ENCODE measurements at places on chromosomes 6 and 20.

DNA sequence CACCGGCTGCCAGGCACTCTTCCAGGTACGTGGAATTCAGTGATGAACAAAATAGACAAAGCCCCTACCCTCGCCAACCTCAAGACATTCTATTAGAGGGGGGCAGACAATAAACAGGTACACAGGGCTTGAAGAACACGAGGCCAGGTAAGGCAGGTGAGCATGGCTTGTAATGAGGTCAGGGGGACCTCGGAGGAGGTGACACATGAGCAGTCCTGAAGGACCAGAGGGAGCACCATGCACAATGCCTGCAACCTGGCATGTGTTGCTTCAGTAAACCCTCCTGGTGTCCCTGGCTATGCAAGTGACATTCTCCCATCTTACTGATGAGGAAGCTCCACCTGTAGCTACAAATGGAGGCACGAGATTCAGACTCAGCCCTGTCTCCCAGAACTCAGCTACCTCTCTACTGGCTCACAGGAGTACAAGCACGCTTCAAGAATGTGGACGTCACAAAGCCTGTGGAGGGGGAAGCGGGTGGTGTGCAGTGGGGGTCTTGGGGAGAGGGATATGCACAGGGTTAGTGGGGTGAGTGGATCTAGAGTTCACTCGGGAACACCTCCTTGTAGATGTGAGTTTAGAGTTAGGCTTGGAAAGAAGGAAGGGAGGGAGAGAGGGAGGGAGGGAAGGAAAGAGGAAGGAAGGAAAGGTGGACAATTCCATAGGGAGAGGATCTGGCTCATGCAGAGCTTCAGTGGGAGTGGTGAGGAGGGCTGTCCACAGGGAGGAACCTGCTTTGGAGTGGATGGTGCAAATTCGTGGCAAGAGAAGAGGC lies 7.6 kb upstream of the MAPK13 start:
- DNase-seq = no peak

GRCh38 chr20:13223736-13224520 lies 2.9 kb downstream of the ISM1 start:
- no peak for DNase-seq

- peak; percentile 71 for DNase-seq
Measured at GRCh38 chr6:3566812-3567211, 110.0 kb upstream of the SLC22A23 start.

DNA sequence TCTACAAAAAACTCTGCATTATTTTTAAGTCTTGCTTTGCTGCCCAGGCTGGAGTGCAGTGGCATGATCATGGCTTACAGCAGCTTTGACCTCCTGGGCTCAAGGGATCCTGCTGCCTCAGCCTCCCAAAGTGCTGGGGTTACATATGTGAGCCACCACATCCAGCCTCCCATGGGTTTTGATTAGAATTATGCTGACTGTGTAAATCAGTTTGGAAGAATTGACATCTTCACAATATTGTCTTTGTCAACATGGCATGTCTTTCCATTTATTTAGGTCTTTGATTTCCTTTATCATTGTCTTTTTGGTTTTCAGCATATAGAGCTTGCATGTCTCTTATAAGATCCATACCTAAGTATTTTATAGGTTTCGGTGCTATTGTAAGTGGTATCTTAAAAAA lies 13.2 kb upstream of the APCDD1L start:
- DNase-seq = no peak

DNA sequence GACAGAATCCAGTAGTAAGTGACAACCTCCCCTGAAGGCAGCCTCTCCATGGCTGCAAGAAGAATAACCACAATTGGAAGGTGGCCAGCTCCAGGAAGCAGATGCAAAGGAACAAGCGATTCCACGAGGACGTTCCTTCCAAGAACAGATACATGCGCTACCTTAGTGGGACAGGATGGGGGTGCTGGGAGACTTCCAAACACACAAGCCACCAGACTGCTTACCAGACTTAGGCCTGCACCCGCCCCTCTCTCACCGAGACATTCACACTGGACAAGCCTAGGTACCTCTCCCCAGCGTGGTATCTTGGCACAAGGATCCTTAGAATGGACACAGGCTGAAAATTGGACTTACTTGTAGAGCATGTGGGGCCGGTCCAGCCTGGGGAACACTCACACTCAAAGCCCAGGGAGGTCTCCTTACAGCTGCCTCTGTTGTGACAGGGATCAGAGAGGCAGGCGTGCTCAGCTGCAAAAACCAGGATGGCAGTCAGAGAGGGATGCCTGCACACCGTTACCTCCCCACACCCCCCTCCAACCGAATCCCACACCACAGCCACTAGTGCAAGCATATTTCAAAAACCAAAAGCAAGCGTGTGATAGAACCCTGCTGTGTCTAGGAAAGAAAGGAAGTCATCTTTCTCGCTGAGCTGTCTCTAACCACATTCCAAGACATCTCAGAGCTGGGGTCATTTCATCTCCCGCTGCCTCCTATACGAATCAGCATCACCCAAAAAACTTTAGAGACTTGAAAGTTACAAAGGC lies 22.4 kb downstream of the JAG1 start:
- peak; percentile 75 for DNase-seq

DNA sequence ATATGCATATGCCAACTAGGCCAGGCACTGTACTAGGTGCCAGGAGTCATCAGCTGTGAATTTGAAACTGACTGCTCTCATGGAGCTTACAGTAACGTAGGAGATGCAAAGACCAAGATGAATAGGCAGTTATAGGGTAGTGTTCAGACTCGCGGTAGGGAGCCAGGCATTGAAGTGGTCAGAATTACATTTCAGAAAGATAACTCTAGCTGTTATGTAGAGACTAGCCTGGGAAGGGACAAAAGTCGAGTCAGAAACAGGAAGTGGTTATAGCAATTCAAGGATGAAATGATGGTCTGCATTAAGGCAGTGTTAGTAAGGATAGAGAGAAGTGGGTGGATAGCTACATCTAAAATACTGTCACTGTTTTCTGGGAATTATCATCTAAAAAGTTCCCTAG lies 56.6 kb downstream of the PCMT1 start:
- DNase-seq = peak; percentile 16

- peak; percentile 64 for DNase-seq
Measured at GRCh38 chr6:30447237-30447636, 42.1 kb upstream of the HLA-E start.

GRCh38 chr6:150521482-150521881 lies 78.2 kb upstream of the PLEKHG1 start:
- no peak for DNase-seq

- DNase-seq = no peak
Measured at GRCh38 chr6:40631744-40632143, 44.6 kb upstream of the LRFN2 start.

DNA sequence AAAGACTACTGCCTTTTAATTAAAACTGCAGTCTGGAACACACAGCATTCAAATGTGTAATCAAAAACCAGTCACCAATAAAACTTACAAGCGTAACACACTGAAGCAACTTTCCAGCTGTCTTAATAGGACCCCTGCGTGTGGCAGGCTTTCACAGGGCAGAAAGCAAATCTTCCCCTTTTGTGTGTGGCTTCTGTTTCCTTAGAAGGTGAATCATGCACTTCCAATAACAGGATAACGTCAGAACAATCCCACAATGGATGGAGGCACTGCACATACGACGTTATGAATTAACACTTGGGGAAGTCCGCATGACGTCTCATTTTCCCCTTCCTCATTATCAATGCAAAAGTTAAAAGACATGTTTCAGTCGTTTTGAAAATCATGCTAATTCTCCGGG lies 44.8 kb downstream of the INSM1 start:
- no peak for DNase-seq

GRCh38 chr6:119343167-119343566 lies 6.4 kb downstream of the MAN1A1 start:
- DNase-seq = no peak

GRCh38 chr20:43408848-43409576 lies 48.7 kb upstream of the SRSF6 start:
- peak; percentile 60 for DNase-seq

GRCh38 chr6:47426524-47427302 lies 50.9 kb upstream of the CD2AP start:
- DNase-seq = no peak

- no peak for DNase-seq
Measured at GRCh38 chr6:134080171-134080795, 27.9 kb upstream of the SLC2A12 start.

- peak; percentile 79 for DNase-seq
Measured at GRCh38 chr20:52484438-52484837, 292.9 kb upstream of the ZFP64 start.

GRCh38 chr6:66995669-66996068 lies 1288.6 kb upstream of the EYS start:
- DNase-seq = no peak

DNA sequence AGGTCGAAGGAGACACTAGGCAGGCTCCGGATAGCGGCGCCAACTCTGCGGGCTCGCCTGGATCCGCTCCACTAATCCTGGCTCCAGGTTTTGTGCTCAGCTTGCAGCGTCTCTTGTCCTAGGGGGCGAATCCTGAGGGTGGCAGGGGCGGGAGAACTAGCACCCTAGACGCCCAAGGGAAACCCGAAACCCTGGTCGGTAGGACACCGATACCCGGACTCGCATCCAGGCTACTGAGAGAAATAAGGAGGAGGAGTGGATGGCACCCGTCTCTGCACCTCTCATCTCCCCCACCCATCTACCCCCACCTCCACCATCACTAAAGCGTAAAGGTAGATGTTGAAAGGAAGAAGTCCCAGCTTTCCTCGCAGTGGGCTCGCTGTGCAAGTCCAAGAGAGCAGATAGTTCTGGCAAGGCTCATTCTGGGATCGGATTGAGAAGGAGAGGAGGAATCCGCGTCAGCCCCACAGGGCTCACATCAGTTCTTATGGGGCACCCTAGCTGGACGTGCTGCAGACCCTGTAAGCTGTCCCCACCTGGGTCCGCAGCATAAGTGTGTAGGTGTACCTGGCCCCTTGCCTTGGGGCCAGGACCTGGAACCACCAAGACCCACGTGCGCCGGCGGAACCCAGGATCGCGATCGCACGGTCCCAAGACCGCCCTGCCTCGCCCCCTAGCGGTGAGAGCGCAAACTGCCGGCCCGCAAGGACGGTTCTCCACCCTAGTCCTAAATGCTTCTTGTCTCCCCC lies 6.9 kb downstream of the SLC32A1 start:
- DNase-seq = peak; percentile 60

GRCh38 chr20:44407402-44408184 lies 52.1 kb downstream of the HNF4A start:
- DNase-seq = peak; percentile 75

- DNase-seq = no peak
Measured at GRCh38 chr6:12165722-12166280, 124.4 kb upstream of the EDN1 start.

DNA sequence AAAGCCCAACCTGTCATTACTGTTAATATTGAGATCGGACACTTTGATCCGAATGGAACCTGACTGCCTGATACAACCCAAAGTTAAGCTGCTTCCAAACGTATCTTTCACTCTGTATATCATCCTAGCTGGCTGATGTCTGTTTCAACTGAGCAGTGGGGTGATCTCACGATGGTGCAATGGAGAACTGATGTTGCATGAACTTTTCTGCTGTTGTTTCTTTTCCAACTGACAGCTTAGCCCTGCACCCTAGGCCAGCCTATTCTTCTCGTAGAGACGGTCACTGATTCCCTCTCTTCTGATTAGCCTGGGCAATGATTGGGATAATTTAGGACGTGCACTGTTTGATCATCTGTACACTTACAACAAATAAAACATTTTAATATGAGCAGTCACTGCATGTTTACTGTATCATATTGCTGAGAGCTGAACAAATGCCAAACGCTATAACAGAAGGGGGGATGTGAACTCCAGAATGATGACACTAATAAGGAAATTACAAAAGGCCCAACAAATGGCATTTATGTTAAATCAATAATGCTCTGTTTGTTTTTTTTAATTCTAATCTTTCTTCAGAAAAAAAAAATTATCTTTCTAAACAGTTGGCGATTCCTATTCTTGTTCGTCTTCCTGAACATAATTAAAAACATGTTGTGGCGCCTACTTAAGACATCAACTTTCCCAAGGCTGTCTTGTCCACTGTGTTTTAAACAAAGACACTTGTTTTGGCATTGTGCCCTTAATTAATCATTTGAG lies 184.8 kb downstream of the ZNF217 start:
- no peak for DNase-seq

- DNase-seq = no peak
Measured at GRCh38 chr20:3400260-3401155, 7.0 kb downstream of the DNAAF9 start.

DNA sequence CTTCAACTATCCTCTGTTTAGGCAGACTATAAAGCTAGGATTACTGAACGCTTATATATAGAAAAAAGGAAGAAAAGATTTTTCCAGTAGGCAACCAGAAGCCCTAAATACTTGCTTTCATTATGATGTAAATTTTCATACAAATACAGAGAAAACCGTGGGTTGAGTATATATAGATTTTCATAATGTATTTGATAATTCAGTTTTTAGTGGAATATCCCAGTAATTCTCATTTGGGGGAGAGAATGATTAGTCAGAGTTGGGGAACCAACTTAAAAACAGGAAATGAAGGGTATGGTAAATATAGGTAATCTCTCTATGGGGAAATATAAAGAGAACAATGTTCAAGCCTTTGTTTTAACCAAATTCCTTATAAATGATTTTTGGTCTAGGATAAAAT lies 154.0 kb upstream of the CITED2 start:
- no peak for DNase-seq

GRCh38 chr6:153058291-153058690 lies 55.8 kb upstream of the MTRF1L start:
- peak; percentile 16 for DNase-seq

- DNase-seq = no peak
Measured at GRCh38 chr6:35512006-35512405, 690 bp downstream of the TULP1 start.

DNA sequence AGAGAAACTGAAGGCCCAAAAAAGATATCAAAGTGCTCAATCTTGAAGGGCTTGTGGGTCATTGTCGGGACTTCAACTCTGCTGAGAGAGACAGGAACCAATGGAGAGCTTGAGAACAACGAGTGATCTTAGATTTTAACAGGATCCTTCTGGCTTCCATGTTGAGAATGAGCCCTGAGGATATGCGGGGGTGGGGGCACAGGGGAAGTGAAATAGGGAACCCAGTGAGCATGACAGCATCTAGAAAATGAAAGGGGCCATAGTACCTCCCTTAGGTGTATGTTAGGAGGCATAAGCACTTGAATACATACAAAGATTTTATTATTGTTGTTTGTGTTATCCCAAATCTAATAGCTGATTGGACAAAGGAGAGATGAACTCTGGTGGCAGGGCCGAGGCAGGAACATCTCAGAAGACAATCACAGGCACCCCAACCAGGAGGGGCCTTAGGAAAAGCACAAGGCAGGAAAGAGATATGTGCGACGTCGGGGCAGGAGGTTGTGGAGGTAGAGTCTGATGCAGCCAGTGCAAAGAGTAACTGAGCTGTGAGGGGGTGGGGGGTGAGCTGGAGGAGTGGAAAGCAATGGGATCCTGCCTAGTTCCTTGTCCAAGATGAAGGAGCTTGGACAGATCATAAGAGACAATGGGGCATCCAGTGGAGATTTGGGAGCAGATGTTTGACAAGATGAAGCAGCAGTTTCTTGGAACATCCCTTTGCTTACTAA lies 10.4 kb downstream of the TGM6 start:
- no peak for DNase-seq

GRCh38 chr6:30061858-30062458 lies 893 bp downstream of the POLR1H start:
- no peak for DNase-seq

- no peak for DNase-seq
Measured at GRCh38 chr6:17630511-17631073, 30.5 kb downstream of the FAM8A1 start.
